ENCODE measurements at places on chromosomes 1 and 21.

GRCh38 chr1:173190101-173190936, 16.8 kb downstream of the TNFSF4 start:
- no peak for DNase-seq

DNA sequence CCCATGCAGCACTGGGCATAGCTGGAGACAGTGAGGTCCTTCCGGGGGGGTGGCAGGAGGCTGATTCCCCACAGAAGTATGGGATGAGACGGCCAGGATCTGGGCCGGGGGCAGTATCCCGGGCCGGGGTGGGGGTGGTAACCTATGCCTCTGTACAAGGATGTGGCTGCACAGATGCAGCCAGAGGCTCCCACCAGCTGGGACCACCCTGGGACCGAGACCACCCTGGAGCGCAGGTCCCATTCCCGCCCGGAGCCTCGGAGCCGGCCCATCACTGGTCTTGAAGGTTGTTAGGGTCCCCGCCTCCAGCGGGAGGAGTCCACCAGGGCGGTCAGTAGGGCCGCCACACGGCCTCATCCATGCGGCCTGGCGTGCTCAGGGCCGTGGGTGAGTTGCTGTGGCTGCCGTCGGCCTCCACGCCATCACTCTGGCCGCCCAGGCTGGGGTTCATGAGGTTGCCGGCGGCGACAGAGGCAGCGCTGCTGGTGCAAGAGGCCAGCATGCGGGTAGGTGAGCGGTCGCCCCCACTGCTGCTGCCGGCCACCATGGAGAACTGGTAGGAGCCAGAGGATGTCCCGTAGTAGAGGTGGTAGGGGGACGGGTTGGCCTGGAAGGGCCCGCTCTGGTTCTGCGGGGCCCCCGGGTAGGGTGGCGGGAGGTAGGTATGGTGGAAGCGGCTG, 28.1 kb downstream of the RUNX3 start:
- peak; percentile 62 for DNase-seq

DNA sequence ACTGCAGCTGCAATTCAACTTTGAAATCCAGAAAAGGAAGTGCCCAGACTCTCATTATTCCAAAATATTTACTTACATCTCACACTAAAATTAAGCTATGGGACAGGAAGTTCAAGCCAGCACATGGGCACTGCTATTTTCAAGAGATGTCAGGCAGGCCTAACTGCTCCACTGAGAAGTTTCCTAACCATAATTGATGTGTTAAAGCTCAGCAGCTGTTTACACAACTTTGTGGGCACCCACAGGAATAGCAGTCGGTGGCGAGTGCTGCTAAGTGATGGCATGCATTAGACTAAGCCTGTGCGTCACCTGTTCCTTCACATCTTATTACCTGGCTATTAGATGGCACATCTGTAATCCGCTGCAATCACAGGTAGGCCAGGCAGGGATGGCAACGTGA, 303.3 kb upstream of the DAB1 start:
- DNase-seq, result no peak

DNA sequence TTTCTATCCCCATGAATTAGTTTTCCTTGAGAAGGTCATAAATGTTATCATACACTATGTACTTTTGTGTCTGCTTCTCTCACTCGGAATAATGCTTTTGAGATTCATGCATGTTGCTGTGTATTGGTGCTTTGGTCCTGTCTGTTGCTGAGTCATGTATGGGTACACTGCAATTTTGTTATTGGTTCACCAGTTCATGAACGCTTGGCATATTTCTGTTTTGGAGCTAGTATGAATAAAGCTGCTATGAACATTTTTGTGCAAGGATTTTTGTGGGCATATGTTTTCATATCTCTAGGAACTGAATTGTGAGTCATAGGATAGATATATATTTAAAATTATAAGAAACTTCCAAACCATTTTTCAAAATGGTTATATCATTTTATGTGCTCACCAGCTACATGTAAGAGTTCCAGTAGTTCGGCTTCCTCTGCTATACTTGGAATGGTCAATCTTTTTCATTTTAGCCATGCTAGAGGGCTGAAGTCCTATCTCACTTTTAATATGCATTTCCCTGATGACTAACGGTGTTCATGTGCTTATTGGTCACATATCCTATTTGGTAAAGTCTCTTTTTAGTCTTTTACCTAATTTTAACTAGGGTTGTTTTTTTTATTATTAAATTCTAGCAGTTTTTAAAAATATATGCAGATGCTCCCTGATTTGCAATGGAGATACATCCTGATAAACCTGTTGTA, 38.2 kb downstream of the ETS2 start:
- DNase-seq, result no peak

- no peak for DNase-seq
These were observed 1.7 kb upstream of the LAMB3 start for GRCh38 chr1:209653915-209654351.

GRCh38 chr1:193115629-193116227, 6.1 kb upstream of the CDC73 start:
- DNase-seq, result no peak

- DNase-seq, result no peak
These were observed 58.0 kb downstream of the PGM1 start for GRCh38 chr1:63651161-63651701.

- DNase-seq, result no peak
These were observed 751.9 kb upstream of the NEGR1 start for GRCh38 chr1:73034271-73034670.

- no peak for DNase-seq
These were observed 9.7 kb downstream of the THBS3 start for GRCh38 chr1:155197901-155198546.

DNA sequence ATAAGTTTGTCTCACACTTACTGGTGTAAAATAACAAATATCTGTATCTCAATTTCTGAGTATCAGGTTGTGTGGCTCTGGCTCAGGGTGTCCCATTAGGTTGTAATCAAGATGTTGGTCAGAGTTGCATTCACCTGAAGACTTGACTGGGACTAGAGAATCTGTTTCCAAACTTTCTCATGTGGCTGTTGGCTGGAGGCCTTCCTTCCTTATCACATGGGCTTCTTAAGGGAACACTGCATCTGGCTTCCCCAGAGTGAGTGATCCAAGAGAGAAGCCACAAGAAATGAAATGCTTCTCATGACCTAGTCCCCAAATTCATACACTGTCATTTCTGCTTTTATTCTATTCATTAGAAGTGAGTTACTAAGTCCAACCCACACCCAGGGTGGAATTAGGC, 568.4 kb upstream of the CAMK1G start:
- no peak for DNase-seq

GRCh38 chr1:3588395-3588794, 22.9 kb downstream of the MEGF6 start:
- no peak for DNase-seq

Measured in H7 (cell line).